Activated T-helper 1 cell treated with Interleukin-2 at 50 U/mL for 16 hours (primary cell): ENCODE measurements at places on chromosomes 3 and 15.

DNA sequence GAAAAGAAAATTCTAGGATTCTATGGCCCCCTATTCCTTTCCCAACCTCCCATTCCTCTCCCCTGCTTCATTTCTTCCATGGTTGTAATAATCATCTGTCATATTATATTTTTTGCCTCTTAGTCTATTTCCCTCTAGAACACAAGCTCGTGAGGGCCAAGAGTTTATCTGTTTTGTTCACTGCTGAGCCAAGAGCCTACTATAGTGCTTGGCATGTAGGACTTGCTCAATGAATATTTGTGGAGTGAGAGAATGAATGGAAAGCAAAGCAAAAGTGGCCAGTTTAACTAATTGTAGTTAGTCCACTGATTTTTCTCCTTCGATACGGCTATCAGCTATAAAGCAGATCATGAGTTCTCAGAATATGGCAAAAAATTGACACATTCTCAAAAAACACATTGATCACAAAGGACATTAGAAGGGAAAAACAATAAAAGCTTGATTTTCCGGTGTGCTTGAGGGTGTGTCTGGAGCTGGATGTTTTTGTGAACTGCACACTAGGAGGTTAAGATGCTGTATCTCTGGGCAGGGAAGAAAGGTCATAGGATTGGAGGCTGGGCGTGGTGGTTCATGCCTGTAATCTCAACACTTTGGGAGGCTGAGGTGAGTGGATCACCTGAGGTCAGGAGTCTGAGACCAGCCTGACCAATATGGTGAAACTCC lies 25.0 kb upstream of the CTSH start:
- no peak for DNase-seq

DNA sequence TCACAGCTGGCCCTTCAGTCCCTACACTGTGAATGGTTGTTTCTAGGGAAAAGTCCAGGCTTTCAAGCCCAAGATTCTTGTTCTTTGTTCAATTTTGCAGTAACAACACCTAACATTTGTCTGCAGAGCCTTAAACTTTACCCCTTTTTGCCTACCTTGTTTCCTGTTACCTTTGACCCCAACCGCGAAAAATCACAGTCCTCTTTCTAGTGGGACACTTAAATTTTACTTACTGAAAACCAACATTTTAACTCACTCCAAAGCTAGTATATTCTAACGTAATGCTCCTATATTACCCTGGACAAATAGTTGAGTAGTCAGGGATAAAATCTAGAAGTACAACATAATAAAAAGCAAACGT lies 649 bp upstream of the PIK3CB start:
- DNase-seq, result no peak

- DNase-seq, result no peak
Measured at GRCh38 chr3:27454461-27454860, 29.7 kb downstream of the SLC4A7 start.

- DNase-seq, result no peak
Measured at GRCh38 chr3:118968640-118969039, 66.0 kb downstream of the IGSF11 start.

- DNase-seq, result no peak
Measured at GRCh38 chr3:135154186-135154585, 359.1 kb downstream of the EPHB1 start.

DNA sequence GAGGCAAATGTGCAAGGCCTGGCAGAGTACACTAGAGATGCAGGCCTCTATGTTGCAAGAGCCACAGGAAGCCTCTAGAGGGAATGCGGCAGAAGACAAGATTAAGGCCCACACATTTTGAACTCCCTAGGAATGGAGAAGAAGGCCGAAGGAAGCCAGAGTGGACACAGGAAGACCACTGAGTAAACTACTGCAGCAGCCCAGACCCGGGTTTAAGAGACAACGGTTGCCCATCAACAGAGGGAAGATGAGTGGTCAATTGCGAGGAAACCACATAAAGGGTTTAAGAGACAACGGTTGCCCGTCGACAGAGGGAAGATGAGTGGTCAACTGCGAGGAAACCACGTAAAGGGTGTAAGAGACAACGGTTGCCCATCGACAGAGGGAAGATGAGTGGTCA lies 14.6 kb downstream of the CHSY1 start:
- no peak for DNase-seq

DNA sequence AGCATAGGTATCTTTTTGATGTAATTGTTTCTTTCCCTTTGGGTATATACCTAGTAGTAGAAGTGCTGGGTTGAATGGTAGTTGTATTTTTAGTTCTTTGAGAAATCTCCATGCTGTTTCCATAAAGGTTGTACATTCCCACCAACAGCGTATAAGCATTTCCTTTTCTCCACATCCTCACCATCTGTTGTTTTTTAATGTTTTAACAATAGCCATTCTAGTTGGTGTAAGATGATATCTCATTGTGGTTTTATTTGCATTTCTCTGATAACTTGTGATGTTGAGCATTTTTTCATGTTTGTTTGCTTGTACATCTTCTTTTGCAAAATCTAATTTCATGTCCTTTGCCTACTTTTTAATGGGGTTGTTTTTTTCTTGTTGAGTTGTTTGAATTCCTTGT lies 80.0 kb upstream of the TMC3 start:
- no peak for DNase-seq
